Inflammatory macrophage (primary cell): ENCODE measurements at places on chromosomes 12 and 14.

GRCh38 chr14:89226801-89227495 lies 190.1 kb downstream of the FOXN3 start:
- DNase-seq, result no peak

- DNase-seq, result no peak
These were observed 641.7 kb upstream of the TMEM132C start for GRCh38 chr12:127625176-127625771.

- peak; percentile 84 for DNase-seq
These were observed 32.3 kb downstream of the NINJ2 start for GRCh38 chr12:630656-631632.

DNA sequence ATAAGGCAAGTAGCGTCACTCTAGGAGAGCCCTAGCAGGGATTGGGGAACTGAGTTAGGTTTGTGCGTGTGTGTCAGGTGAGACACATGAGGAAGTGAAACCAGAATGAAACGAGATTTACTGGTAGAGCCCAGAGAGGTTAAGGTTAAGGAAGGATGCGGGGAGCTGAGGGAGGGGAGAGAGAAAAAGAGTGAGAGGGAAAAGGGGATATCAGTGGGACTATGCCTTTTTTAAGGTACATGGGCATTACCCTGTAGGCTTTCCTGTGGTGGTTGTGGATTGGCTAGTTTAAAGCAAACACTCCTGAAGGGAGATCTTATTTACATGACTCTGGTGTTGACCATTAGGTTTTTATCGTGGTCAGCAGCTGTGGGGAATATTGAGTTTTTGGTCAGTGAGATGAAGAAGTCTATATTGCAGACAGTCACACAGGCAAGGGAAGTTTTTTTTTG lies 13.9 kb downstream of the ZDHHC17 start:
- peak; percentile 19 for DNase-seq

- no peak for DNase-seq
These were observed 12.5 kb upstream of the CRADD start for GRCh38 chr12:93664573-93665138.

GRCh38 chr12:89475203-89475990 lies 49.2 kb downstream of the GALNT4 start:
- DNase-seq, result no peak

DNA sequence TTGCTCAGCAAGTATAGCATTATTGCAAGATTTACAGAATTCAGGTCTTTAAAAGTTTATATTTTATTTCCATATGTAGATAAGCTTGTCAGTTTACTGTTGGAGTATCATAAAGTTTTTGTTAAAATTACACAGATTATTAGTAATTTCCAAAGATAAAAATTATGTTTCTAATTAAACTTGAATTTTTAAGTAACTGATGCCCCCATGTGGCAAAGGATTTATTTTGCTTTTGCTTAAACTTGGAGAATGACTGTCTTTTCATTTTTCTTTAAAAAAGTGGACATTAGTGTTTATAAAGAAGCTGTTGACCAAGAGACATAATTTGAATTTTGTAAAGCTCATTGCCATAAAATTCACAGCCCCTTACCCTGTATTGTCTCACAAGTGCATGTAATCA lies 45.8 kb downstream of the ETNK1 start:
- DNase-seq, result no peak

GRCh38 chr14:68937471-68938270 lies 41.4 kb downstream of the ACTN1 start:
- DNase-seq, result no peak

- no peak for DNase-seq
These were observed 4.4 kb upstream of the SCAF11 start for GRCh38 chr12:45994736-45995135.

GRCh38 chr14:74735125-74735524 lies 22.2 kb downstream of the FCF1 start:
- no peak for DNase-seq

GRCh38 chr14:99604766-99605298 lies 825 bp upstream of the CCDC85C start:
- DNase-seq, result no peak

GRCh38 chr14:40762685-40763084 lies 844.0 kb upstream of the LRFN5 start:
- DNase-seq, result no peak

DNA sequence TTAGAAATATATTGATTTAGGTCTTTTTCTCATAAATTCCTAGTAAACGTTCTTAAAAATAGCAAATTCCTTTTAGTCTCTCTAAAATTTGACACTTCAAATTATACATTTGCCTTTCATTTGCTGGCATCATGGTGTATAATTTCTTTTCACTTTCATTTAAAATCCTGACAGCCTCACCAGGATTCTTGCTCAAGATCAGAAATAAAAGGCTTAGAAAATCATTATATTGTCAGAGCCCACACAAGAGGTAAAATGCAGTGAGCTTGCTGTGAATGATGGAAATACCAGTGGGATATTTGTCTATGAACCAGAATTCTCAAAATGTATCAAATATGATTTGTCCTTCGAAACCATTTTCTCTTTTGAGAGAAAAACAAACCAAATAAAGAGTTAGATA lies 78.2 kb upstream of the PIK3C2G start:
- no peak for DNase-seq
